ENCODE measurements at places on chromosomes 4 and X. TPM values are rescaled to one million over a fixed set of nuclear protein-coding genes. Genes with fewer than 3 reads are reported as not detected.
A peak's percentile ranks its signal among the peaks of the same experiment; 100 is the strongest.

Gene COL25A1
- 39.3 TPM for total RNA-seq

GRCh38 chr4:39480251-39480650 lies 21.4 kb downstream of the LIAS start:
- H3K36me3 ChIP-seq = no peaks in the 10 kb centered on the region
- DNase-seq = no peak
- no peaks in the 10 kb centered on the region for H3K27me3 ChIP-seq
- H3K4me1 ChIP-seq = no peaks in the 10 kb centered on the region
- H3K4me3 ChIP-seq = no peak overlapping the region
- no peak overlapping the region for H3K27ac ChIP-seq

Gene MGARP
- 0.65 TPM for total RNA-seq

GRCh38 chr4:130563889-130564418 lies 1468.0 kb downstream of the C4orf33 start:
- no peak for DNase-seq
- H3K27ac ChIP-seq = no peak overlapping the region
- H3K4me1 ChIP-seq = peaks cover 9% of the 10 kb centered on the region
- H3K4me3 ChIP-seq = no peak overlapping the region
- H3K27me3 ChIP-seq = no peaks in the 10 kb centered on the region

Gene SYN1
- total RNA-seq = 4.5 TPM

- H3K4me1 ChIP-seq = peaks cover 17% of the 10 kb centered on the region
- no peak overlapping the region for H3K27ac ChIP-seq
- DNase-seq = no peak
- peaks cover 72% of the 10 kb centered on the region for H3K27me3 ChIP-seq
- no peak overlapping the region for H3K4me3 ChIP-seq
These were observed 27.5 kb downstream of the ZFYVE28 start for GRCh38 chr4:2390784-2391421.

DNA sequence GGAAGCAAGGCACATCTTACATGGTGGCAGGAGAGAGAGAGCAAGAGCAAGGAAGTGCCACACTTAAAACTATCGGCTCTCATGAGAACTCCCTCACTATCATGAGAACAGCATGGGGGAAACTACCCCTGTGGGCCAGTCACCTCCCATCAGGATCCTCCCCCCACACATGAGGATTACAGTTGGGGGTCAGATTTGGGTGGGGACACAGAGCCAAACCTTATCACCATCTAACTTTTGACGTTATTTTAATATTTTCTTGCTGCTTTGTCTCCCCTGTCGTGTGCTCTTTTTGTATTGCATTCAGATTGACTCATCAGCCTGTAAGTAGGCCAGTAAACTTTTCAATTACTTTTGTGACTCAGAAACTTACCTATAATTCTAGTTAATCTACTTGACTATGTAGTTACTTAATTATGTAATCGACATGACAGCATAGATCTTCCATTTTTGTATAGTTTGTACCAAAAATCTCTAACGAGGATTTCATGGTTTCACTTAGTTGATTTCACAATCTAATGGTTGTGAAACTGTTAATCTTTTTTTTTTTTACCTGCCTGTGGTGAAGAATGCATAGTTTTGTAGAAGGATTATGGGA lies 18.3 kb downstream of the STIM2 start:
- H3K4me1 ChIP-seq = no peaks in the 10 kb centered on the region
- H3K36me3 ChIP-seq = peaks cover 12% of the 10 kb centered on the region
- DNase-seq = no peak
- no peak overlapping the region for H3K4me3 ChIP-seq
- H3K27ac ChIP-seq = no peak overlapping the region

DNA sequence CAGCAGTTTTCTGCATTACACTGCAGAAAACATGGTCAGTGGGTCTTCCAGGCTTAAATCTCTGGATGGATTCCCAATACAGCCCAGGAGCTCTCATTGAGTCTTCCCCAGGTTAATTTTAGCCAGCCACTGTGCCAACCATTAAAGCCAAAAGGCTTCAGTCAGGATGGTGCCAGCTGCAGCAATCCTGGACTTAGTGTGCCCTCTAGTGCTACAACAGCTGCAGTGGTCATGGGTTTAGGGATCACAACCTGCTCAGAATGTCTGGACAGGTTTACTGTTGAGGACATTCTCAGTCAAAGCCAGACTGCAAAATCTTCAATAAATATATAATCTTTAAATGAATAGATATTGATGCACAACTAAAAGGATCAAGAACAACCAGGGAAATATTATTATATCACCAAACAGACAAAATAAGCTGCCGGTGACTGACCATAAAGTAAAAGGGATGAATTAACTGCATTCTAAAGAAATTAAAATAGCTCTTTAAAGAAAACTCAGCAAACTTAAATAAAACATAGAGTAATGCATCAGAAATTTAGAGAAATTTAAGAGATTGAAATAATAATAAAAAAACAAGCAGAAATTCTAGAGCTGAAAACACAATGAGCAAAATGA lies 639.9 kb downstream of the SPOCK3 start:
- no peak overlapping the region for H3K4me3 ChIP-seq
- no peak overlapping the region for H3K27ac ChIP-seq
- H3K36me3 ChIP-seq = no peaks in the 10 kb centered on the region
- peak; percentile 23 for DNase-seq
- H3K27me3 ChIP-seq = no peaks in the 10 kb centered on the region

Data from neural crest cell (in vitro differentiated cells).